ENCODE measurements at places on chromosomes 7 and 10.
A peak's percentile ranks its signal among the peaks of the same experiment; 100 is the strongest.

DNA sequence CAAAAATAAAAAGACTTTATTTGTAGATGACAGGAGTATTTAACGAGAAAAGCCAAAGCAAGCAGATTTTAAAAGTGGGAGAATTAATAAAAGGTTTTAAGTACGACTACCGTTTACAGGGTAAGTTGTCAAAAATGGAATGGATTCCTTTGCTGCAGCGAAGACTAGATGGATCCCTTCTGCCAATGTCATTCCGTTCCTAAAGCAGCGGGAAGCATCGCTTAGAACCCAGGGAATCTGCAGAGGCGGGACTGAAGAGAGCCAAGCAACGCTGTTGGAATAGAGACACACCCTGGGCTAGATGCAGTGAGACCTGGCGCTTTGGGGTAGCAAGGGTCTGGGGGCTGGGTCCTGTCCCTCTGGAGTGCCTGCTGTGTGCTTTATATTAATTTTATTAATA lies 303.1 kb upstream of the MKI67 start:
- DNase-seq, result no peak

GRCh38 chr10:84308481-84309304 lies 19.7 kb upstream of the CCSER2 start:
- peak; percentile 30 for DNase-seq

DNA sequence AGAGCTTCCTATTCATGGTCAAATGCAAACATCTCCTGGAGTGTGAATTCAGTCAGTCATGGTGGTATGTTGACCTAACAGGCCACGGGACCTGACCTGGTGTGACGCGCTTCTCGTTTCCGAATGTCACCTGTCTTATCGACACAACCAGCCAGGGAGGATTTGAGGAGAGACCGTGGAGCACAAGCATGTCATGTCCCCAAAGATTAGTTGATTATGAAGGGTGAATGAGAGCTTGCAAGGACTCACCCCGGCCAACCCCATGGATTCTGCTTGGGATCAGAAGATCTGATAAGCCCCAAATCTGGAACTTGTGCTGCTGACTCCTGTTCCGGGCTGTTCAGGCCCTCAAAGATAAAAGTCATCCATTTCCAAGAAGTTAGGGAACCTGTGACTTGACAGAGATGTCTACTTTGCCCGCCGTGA lies 10.5 kb downstream of the ADRA2A start:
- no peak for DNase-seq

DNA sequence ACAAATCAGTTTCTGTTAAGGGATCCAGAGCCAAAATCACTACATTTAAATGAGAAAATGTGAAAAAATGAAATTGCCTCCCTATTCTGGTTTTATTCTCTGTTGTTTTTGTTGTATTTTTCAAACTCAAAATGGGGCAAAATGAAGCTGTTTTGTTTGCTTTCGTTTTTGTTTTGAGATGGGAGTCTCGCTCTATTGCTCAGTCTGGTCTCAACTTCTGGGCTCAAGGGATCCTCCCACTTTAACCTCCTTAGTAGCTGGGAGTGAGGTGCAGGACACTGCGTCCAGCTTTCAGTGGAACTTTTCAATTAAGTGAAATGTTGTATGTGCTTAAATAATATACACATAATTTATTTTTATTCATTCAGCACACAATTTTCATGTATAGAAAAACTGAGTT lies 205.0 kb downstream of the SORCS1 start:
- DNase-seq, result no peak

- DNase-seq, result no peak
These were observed 37.9 kb upstream of the SLF2 start for GRCh38 chr10:100874702-100875483.

GRCh38 chr10:103724771-103725170 lies 130.6 kb downstream of the SH3PXD2A start:
- DNase-seq, result no peak

GRCh38 chr7:85510287-85510686 lies 323.4 kb upstream of the SEMA3D start:
- no peak for DNase-seq

Data from stimulated activated CD4-positive, alpha-beta T cell treated with anti-CD3 and anti-CD28 coated beads, Interleukin-2, amount 100 ng/mL, for 48 hours (primary cell).